ENCODE measurements at places on chromosomes 7 and 10.

- no peak for DNase-seq
Measured at GRCh38 chr10:3700531-3701076, 84.4 kb downstream of the KLF6 start.

- DNase-seq: no peak
Measured at GRCh38 chr7:17486835-17487234, 188.4 kb downstream of the AHR start.

DNA sequence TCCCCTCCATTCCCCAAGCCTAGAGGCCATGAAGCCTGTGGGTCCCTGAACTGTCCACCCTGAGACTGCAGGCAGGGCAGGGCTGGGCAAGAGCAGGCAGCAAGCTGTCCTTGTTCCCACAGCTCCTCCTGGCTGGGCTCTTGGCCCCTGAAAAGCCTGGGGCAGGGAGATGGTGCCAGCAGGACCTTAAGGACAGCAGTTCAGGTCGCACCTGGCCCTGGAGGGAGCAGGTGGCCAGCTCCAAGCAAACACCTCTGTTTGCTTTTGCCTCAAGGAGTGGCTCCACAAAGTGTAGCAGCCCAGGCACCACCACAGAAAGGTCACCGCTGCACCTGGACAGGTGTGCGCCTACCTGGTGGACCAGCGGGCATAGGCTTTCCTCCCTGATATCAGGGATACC, 5.2 kb downstream of the RET start:
- no peak for DNase-seq

GRCh38 chr7:145543242-145543641, 573.4 kb upstream of the CNTNAP2 start:
- no peak for DNase-seq

DNA sequence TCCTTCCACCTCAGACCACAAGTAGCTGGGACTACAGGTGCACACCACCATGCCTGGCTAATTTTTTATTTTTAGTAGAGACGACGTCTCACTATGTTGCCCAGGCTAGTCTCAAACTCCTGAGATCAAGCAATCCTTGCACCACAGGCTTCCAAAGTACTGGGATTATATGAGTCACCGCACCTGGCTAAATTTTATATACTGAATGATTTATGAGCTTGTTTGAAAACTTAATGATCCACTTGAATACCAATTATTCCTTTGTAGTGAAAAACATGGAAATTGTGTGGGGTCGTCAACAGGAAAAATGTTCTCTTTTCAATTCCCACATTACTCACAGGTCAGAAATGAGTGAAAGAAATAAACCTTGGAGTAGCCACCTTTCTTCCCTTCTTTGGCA, 31.3 kb downstream of the RAPGEF5 start:
- DNase-seq: no peak

DNA sequence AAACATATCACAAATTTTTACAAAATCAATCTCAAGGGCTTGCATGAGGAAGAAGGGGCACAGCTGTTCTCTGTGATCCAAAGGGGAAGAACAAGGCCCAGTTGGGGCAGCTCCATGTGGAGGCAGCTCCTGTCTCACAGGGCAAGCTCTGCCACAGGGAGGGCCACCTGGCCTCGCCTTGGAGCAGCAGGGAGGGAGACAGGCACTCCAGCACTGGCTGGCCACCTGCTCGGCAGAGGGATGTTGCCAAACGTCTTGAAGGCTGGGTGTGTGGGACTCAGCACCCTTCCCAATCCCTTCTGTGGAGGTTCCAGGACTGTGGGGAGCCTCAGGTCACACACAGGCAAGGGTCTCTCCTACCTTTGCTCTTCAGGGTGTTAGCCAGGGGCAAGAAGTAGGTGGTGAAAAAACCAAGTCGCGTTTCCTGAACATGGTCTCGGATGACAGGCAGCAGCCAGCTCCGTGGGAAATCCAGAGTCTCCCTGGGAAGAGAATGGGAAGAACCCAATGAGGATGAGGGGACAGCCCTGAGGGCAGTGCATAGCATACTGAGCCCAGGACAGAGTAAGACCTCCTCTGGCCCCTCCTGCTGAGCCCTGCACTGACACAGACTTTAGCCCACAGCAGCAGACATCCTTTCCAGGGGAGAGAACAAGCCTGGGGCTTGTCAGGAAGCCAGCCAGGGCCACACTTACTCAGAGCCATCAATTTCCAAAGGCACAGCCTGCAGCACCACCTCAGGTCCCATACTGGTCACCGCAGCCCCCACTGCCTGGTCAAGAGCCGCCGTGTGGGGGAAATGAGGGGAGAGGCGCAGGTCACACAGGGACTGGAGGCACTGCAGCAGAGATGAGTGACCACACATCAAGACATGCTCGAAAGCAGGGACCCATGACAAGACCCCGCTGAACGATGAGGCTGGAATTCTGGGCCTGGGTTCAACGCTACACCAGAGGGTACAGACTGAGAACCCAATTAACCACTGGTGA, 21.9 kb downstream of the RRP12 start:
- no peak for DNase-seq

GRCh38 chr7:116231543-116231942, 21.2 kb downstream of the TES start:
- DNase-seq: no peak

DNA sequence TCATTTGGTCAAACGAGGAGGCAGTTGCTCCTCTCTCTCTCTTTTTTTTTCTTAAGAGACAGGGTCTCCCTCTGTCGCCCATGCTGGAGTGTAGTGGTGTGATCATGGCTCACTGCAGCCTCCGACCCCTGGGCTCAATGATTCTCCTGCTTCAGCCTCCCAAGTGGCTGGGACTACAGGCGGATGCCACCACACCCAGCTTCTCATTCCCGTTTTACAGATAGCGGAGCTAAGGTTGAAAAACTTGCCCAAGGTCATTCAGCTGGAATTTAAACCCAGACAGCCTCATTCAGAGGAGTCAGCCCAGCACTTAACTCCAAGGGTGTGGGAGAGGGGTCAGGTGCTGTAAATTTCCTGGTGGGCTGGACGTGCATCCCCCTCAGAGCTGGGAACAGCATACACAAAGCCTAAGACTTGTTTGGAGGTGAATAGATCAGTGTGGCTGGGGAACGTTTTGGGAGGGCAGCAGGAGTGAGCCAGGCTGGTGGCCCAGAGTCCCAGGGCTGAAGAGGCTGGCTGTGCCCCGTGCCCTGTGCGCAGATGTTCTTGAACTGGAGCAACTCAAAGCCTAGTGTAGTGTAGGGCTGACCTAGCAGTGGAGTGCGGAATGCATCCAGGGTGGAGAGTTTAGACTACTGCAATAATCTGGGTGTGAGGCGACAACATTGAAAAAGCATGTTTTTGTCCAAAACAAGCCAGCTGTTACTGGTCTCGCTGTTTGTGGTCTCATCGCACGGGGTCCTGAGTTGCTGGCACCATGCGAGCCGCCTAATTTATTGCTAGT, 2.3 kb downstream of the HTRA1 start:
- no peak for DNase-seq
